Lower lobe of right lung (tissue), 2 donors: ENCODE measurements at places on chromosomes 1 and 21. TPM values are rescaled to one million over a fixed set of nuclear protein-coding genes. Genes with fewer than 3 reads are reported as not detected.

Gene C1orf115
- 26.3 TPM for total RNA-seq

DNA sequence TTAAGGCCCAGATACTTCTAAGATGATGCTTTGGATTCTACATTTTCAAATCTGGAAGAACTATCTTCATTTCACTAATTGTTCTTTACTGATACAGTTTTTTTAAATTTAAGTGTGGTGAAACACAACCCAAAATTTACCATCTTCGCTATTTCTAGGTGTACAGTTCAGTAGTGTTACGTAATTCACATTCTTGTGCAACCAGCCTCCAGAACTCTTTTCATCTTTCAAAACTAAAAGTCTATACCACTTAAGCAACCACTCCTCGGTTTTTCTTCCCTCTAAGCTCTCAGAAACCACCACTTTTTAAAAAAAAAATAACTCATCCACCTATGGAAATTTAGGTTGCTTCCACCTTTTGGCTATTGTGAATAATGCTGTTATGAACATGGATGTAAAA, 220.7 kb downstream of the PDE4B start:
- no peak for DNase-seq

DNA sequence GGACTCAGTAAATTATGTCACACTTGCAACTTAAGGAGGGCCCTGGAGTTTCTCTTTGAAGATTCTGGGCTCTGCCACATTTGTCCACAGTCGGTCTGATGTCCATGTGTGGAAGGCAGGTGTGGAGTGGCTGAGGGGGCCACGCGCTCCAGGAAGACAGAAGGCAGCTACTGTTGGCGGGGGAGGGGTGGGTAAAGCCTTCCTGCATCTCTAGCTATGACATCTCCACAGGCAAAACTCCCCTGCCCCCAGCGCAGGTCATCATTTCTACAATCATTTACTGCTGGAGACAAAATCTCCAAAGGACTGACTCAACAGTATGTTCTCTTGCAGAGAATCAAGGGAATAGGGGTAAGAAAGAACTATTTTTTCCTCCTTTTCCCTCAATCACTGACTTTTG, 11.4 kb upstream of the TSPEAR start:
- DNase-seq: no peak

GRCh38 chr1:183330335-183330734, 87.8 kb downstream of the NMNAT2 start:
- no peak for DNase-seq

DNA sequence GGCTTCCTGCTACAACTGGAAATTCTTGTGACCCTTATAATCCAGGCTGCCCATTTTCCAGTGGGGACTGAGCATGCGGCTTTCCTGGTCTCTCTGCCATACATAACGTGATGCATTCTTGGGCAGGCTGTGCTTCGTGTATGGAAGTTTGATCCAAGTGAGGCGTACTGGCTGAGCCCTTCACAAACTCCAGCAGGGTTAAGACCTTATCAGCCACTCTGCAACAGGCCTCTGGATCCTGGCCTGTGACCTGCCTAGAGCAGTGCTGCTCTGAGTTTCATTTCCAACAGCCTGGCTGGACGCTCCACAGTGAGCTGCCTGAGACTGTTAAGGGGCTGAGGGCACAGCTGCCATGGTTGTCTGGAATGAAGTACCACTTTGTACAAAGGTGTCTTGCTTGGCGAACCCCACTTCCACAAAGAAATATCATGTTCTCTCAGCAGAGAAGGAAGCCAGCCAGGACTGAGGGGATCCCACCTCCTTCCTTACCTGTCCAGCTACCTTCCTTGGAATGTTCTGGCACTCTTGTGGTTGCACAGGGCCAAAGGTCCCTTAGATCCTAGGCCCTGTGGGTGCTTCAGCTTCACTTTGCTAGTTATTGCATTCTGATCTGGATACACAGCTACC, 28.5 kb upstream of the XPR1 start:
- no peak for DNase-seq

GRCh38 chr1:150836129-150836773, 28.2 kb upstream of the CTSK start:
- DNase-seq: no peak

DNA sequence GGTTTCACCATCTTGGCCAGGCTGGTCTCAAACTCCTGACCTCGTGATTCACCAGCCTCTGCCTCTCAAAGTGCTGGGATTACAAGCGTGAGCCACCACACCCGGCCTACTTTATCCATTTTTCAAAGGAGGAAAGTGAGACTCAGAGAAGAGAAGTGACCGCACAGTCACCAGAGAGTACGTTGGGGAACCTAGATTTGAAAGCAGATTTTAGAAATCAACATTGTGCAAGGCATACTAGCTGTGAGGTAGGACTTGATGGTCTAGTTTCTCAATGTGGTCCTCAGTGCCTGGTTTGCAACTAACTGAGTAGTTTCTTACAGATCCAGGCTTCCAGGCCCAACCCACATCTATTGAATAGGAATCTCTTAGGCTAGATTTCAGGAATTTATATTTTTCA, 1.7 kb upstream of the PRCC start:
- DNase-seq: no peak

DNA sequence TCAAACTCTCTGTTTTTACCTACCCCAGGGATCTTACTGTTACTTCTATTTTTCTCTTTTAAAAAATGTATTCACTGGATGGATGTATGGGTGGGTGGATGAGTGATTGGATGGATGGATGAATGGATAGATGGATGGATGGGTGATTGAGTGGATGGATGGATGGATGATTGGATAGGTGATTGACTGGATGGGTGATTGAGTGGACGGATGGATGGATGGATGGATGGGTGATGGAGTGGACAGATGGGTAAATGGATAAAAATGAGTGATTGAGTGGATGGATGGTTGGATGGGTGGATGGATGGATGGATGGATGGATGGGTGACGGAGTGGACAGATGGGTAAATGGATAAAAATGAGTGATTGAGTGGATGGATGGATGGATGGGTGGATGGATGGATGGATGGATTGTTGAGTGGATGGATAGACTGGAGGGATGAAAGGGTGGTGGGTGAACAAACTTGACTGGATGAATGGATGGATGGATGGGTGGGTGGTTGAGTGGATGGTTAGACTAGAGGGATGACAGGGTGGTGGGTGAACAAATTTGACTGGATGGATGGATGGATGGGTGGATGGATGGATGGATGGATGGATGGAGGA, 118.0 kb upstream of the ZBTB40 start:
- no peak for DNase-seq

DNA sequence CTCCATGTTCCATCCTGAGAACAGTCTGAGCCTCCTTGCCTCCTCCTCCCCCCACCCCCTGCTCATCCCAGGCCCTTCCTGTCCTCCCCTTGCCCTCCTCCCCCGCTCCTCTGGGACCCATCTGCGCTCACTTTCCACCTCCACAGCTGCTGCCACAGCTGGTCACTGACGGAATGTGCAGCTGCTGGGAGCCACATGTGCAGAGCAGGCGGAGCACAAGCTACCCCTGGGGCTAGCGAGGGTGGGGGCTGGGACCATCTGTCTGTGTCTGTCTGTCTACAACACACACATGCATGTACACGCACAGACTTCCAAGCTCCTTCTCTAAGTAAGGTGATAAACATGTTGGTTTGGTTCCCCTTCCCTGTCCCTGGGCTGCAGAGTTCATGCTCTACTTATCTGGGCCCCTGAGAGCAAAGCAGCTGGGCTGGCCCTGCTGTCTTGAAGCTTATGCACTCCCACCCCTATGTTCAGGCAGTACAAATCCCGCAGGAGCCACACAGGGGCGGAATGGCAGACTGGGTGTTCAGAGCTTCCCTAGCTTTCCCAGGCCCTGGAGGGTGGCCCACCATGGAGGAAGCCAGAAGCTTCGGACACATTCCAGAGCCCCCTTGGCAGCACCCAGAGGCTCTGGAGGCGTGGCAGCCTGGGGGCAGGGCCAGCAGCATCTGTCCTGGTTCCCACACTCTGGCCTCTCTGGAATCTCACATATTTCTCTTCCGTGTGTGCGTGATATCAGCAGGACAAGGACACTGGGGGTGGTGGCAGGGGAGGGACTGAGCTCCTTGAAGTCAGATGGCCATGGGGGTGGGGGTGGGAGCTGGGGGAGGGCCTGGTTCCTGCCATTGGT, 7.0 kb upstream of the HEYL start:
- no peak for DNase-seq

Gene RIPPLY3
- 0.44 TPM for total RNA-seq

Gene KCNQ4
- 0.89 TPM for total RNA-seq

- no peak for DNase-seq
Observed at GRCh38 chr1:95679262-95679661, 445.3 kb downstream of the RWDD3 start.

DNA sequence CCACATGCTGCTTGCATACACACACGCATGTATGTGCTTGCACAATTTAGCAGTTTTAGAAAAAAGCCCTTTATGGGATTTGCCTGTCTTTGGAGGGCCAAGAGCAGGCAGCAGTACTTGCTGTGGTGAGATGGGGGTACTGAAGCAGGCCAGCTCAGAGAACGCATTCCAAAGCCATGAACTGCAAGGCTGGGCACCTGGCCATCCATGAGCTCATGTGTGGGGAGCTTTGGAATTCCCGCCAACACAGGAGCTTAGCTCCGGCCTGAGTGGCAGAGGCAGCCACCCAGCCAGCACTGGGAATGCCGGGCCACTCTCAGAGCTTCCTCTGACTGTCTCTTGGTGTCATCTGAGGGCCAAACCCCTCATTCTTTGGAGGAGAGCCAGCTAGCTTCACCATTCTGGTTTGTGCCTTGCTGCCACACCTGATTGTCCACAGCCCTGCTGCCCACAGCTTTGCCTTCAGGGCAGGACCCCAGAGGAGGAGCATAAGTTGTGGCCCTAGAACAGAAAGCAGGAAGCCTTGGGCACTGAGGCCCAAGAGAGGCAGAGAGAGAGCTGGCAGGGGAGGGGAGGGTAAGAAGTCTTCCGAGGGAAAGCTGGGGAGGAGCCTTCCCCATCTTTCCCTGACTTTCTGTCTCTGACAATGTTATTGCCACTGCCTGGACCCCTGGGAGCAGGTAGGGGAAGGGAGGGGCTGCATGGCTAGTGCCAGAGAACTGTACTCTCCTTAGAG, 92.1 kb upstream of the POU3F1 start:
- DNase-seq: peak; percentile 79

DNA sequence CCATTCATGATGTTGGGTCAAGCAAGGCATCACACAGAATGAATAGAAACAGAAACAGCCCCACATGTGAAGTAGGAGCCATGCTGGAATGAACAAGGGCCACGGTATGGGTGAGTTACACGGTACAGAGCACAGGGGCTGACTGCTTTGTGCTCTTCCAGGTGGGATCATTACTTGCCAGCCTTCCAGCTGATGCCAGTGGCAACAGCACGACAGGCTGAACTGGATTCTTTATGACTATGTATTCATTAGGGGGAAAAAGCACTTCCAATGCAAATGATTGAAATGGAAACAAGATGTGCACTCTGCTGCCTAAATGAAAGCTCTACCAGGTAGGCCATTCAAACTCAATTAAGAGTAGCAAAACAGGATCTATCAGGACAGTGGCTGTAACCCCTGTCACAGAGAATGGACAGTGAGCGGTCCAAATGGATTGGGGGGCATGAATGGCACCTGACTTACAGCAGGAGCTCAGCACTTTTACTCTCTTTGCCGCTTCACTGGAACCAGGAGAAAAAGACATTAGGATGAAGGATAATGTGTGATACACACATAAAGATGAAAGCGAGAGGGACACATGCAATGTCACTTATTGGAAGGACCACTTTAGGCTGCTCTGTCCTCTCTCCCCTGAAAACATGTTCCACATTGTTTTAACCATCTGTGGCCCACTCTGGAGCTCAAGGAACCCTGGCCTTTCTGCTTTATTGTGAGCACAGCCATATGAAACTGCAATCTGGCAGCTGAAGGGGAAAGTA, 23.4 kb upstream of the IRF2BP2 start:
- no peak for DNase-seq

DNA sequence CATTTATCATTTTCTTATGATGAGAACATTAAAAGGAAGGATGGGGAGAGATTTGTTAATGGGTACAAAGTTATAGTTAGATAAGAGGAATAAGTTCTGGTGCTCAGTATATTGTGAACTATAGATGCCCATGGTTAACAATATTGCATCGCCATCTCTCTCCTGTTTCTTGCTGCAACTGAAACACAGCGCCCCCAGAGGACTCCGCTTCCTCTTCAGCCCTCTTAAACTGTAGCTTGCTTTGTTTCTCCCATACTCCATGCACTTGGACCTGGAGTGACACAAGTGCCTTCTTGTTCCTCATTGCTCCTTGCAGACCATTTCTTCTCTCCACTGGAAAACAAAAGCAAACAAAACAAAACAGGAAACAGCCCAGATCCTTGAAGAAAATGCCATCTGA, 70.1 kb upstream of the NTPCR start:
- DNase-seq: no peak

GRCh38 chr1:9466780-9467758, 72.2 kb upstream of the SLC25A33 start:
- DNase-seq: no peak

DNA sequence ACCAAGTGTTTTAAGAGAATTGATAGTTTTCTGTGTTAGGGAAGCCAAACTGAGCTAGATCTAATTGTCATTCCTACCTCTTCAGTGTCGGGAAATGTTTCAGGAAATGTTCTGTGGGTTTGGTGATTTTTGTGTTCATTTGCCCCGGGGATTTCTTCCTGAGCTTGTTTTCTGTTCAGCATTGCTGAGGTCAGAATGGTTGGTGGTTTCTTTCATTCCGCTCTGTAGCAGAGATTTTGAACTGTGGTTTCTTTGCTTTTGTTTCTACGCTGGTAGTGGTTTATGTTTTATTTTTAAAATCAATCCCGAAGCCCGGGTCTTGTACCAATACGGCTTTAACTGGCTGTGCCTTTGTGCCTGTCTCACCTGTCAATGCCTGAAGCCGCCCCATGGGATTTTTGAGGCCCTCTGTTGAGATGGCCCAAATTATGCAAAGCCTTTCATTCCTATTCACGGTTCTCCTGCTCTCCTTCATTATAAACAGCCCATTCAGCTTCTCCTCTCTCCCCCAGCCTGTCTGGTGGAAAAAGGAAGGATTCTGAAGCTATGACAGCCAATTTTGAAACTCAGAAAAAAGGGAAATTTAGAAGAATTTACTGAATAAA, 417.2 kb upstream of the KAZN start:
- DNase-seq: no peak

- DNase-seq: no peak
Observed at GRCh38 chr1:92937731-92938130, 23.5 kb downstream of the DIPK1A start.

Gene KIRREL1
- 26.9 TPM for total RNA-seq

Gene TNFRSF4
- total RNA-seq: 3.0 TPM

DNA sequence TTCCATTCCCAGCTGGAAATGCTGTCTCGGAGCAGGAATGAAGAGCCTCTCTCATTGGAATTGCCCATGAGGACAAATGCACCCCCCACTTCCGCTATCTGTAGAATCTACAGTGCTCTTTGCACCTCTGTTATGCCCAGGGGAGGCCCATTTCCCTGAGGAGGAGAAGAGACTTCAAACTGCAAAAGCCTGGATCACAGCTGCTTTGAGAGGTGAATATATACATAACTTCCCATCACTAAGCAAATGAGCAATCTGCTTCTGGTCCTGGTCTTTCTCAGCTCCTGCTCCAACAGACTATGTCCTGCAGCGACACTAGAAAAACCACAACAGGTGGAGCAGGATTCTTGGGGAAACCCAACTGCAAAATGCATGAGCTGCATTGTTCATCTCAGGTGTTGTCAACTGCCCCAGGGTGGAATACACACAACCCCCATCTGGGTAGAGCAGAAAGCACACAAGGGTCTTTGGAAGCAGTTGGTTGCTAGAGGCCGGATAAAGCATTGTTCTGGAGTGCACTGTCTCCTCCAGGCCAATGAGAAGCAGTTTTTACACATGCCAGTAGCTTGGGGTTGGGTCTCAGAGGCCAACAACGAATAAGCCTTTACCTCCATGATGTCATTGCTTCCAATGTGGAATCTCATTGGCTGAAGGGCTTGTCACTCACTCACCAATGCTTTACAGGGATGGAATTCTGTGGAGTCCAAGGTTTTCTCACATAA, 67.7 kb upstream of the RAB4A start:
- DNase-seq: no peak
